ENCODE measurements at places on chromosomes 7 and 10. TPM values are rescaled to one million over a fixed set of nuclear protein-coding genes. Genes with fewer than 3 reads are reported as not detected.

DNA sequence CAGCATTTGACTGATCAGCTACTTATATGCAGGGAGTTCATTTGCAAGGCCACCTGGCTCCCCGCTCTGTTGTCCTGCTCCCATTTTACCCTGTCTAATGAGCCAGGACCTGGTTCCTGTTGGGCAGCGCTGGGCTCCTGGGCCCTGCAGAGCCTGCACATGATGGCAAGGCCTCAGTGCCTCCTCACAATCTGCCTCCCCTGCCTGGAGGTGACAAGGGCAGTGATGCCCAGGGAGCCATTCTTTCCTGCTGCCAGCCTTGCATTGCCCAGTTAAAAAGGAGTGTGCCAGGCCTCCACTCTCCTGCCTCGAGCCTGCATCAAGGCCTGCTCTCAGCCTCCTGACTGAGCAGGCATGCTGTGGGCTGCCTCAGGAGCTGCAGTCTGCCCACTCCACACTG, 28.5 kb downstream of the CHAT start:
- peak; percentile 62 for DNase-seq

DNA sequence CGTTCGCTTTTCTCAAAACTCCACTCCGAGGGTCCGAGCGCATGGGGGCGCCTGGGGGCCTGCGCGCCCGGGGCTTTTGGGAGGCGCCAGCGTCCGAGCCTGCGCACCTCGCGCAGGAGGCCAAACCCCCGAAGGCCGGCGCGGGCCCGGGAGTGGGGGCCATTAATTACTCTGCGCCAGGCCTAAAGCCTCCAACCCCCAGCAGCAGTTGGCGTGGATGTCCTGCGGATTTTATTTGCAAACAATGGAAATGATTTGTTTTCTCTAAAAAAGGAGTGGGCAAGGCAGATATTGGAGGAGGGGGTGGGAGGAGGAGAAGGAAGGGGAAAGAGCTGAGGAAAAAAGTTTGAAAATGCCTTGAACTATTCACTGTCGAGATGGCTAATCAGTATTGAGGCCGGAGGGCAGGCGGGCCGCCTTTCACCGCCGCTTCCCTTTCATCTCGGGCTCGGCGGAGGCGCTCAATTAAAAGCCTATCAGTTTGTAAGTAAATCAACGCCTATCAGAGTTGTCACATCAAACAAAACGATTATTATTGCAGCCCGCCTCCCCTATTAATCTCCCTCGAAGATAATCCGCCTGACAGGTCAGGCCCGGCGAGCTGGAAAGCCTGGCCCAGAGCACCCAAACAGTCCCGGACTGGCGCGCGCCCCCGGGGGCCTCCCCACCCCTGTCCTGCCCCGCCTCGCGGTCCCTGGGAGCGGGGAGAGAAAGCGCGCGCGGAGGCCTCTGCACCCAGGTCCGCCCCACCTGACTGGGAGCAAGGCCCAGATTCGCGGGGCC, 3.4 kb upstream of the ZNF503 start:
- DNase-seq, result no peak

- no peak for DNase-seq
Measured at GRCh38 chr10:77197544-77197943, 440.1 kb downstream of the KCNMA1 start.

- no peak for DNase-seq
Measured at GRCh38 chr10:34549953-34550352, 265.1 kb downstream of the PARD3 start.

DNA sequence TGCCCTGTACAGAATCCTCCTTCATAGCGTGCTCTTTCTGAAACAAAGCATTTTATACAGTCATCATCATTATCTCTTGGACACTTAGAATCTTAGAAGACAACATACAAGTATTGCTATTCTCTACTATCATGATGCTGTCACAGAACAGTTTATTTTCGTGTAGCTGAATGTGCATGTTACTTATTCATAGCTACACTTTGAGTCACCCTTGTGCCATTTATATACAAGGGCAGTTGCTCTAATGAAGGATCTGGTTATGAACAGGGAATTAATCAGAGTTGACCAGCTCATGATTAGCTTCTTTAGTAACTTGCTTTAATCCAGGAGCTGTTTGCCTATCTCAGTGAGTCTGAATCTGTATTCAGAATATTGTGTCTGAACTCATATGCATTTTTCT, 11.2 kb downstream of the CASP2 start:
- no peak for DNase-seq

The OGDHL gene
- total RNA-seq, result not detected

The SLC39A12 gene
- not detected for total RNA-seq

GRCh38 chr7:80932536-80932935, 13.7 kb upstream of the SEMA3C start:
- no peak for DNase-seq

GRCh38 chr7:51243631-51244030, 73.0 kb downstream of the COBL start:
- no peak for DNase-seq

- DNase-seq, result no peak
Measured at GRCh38 chr7:149456506-149457421, 4.1 kb downstream of the ZNF777 start.

DNA sequence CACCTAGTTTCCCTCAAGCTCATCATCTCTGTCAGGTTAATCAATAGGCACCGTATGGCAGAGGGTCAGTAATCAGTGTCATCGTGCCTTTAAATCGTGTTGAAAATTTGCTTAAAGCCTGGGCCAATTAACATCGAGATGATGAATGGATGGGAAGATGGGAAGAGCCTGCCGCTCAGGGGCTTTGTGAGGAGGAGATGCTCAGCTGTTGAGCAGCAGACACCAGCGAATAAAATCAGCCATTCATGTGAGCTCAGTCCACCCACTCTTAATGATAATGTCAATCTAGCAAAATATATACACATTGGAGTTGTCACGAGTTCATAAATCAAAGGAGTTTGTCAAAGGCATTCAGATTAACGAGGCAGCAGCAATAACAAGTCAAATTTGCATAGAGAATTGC, 97.7 kb downstream of the BTRC start:
- no peak for DNase-seq

DNA sequence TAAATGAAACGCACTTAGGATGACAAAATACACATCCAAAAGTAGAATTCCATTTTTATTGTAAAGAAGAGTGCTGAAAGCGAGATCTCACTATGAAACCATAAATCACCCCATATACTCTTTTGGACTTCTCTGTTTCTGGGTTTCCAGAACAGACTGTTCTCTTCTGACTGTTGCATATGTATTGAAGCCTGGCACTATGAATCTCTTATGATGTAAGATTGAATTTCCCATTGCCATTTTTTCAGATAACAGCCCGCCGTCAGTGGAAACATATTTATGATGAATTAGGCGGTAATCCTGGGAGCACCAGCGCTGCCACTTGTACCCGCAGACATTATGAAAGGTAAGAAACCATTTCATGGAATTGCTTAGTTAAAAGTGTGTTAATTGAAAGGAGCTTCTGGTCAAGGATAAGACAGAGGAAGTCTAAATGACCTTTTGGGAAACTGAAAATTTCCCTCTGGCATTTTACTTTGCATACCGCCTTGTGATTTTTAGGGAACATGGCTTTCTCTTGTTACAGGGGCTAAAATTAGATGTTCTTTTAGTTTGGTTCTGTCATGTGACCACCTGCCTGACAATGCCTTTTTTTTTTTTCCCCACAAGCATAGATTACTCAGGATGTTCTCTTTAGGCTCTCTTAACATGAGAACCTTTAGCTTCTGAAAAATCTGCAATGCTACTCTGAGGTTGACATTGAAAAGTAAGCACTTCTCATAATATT, 168.1 kb downstream of the ARID5B start:
- no peak for DNase-seq

DNA sequence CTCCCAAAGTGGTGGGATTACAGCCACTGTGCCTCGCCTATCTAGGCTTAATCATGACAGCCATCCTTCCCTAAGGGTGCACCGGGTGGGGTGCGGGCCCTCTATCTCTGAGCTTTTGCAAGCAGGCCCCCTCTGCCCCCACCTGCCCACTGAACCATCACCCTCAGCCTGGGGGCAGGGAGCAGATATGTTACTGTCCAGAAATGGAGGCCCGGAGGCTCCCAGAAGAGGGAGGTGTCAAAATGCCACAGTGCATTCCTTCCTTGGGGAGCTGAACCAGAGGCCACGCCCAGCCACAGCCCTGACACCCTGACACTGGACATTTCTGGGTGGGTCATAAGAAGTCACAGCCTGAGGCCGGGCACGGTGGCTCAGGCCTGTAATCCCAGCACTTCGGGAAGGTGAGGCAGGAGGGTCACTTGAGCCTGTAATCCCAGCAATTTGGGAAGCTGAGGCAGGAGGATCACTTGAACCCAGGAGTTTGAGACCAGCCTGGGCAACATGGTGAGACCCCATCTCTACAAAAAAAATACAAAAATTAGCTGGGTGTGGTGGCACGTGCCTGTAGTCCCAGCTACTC, 129.8 kb upstream of the TNRC18 start:
- peak; percentile 87 for DNase-seq

The SPDYE1 gene
- total RNA-seq, result not detected

The NKX2-3 gene
- total RNA-seq, result not detected

DNA sequence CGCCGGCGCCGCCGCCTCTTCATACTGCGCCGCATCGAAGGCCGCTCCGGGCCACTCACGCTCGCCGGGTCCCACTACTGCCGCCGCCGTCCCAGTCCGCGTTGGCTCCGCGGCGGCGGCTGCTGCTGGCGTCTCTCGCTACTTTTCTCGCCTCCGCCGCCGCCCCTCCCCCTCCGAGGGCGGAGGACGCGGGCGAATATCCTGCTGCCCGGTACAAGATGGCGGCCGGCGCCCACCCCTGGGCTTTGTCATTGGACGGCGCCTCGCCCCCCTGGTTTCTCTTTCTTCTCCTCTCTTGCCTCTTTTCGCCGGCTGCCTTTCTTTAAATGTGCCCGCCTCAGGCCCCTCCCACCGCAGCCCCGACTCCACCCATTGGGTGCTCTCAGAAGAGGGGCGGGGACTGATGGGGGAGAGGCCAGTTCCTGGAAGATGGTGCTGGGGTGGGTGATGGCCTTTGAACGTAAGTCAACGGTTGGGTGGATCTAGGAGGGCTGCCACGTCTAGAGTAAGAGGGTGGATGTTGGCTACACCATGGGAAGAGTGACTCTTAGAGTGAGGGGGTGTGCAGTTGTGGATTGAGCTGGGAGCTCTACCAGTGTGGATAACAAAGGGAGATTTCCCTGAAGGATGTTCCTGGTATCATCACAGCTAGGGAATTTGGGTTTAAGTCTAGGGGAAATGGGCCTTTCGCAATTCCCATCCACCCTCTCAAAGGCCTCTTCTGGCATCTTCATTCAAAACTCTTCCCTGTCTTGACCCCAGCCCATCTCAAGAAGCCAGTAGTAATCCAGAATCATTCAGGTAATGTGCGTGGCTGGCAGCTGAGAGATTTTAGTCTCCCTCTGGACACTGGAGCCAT, at the start of gene CCDC71L:
TSS of gene CCDC71L (minus strand) at position 297 of the 859 bp plus-strand sequence. CDS start at position 35, 262 bp downstream.
- DNase-seq, result peak; percentile 93

DNA sequence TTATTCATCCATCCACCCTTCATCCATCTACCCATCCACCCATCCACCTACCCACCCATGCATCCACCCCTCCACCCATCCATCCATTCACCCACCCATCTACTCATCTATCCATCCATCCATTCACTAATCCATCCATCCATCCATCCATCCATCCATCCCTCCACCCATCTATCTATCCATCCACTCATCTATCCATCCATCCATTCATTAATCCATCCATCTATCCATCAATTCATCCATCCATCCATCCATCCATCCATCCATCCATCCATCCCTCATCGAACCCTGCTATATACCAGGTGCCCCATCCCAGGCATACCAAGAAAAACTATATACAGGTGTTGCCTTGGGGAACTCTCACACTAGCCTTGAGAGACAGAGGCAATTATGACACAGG, 7.1 kb upstream of the CCL24 start:
- DNase-seq, result no peak

GRCh38 chr7:121259826-121260225, 69.0 kb upstream of the WNT16 start:
- DNase-seq, result no peak

The CRPPA gene
- total RNA-seq, result 1.5 TPM

The GPR85 gene
- total RNA-seq, result 0.17 TPM

The PNLIPRP3 gene
- total RNA-seq, result 27.2 TPM

DNA sequence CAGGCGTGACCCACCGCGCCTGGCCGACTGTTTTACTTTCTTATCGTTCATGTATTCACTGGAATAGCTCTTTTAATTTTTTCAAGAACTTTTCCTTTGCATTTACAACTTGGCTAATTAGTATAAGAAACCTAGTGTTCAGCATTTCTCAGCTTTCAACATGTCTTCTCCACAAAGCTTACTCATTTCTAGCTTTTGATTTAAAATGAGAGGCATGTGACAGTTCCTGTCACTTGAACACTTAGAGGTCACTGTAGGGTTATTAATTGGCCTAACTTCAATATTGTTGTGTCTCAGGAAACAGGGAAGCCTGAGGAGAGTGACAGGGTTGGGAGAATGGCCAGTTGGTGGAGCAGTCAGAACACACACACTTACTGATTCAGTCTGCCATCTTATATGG, 125.1 kb upstream of the GPR22 start:
- DNase-seq, result no peak
